GM12864 (cell line): ENCODE measurements at places on chromosomes 7 and 10.

GRCh38 chr7:106795877-106796231 is 69.2 kb upstream of the PIK3CG start:
- no peak for DNase-seq

GRCh38 chr7:84354030-84354429 is 159.4 kb upstream of the SEMA3A start:
- DNase-seq: no peak

- no peak for DNase-seq
Measured at GRCh38 chr10:99520040-99520846, 12.5 kb upstream of the NKX2-3 start.

DNA sequence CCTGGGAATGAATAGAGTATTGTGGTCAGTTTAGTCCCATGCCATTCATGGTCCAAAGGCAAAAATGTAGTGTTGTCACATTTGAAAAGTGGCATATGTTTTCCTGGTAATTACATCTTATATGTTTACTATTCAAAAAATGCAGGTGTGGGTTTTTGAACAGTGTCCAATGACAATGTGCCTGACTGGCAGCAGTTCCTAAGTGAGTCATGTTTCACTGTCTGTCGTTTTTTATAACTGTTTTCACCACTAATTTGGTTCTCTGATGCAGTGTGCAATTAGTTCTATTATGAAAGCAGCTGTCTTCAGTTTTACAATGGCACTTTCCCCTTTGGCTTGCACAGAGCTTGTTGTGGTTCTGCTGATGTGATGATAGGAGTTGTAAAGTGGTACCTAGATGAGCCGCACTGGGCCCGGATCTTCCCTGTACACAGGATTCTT is 162.3 kb downstream of the SEM1 start:
- DNase-seq: no peak

- no peak for DNase-seq
Measured at GRCh38 chr7:2412587-2413201, 9.3 kb downstream of the CHST12 start.

- DNase-seq: no peak
Measured at GRCh38 chr10:3208481-3209406, 36.2 kb upstream of the PITRM1 start.

DNA sequence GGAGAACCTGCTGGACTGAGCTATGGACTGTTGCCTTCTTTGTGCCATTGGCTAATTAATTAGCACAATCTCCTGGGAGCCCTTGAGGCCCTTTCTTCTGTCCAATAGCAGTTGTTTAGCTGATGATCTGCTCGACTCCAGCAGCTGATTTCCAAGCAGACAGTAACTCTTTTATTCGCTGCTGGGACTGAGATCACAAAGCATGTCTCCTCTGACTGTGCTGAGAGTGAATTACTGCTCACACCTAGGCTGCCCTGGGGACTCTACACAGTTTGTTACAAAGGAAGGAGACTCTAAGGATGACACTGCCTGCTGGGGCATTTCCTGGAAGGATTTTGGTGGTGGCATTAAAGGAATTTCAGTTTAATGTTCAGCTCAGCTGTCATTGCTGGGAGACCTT is 31.4 kb downstream of the CASP7 start:
- no peak for DNase-seq

GRCh38 chr7:16727736-16728135 is 25.8 kb upstream of the TSPAN13 start:
- DNase-seq: no peak

GRCh38 chr7:157150882-157151281 is 12.2 kb downstream of the UBE3C start:
- no peak for DNase-seq
